Activated T-helper 17 cell treated with anti-CD3 and anti-CD28 coated beads, Interleukin-2, amount 50 U/mL, for 72 hours (primary cell): ENCODE measurements at places on chromosomes 4 and X. TPM values are rescaled to one million over a fixed set of nuclear protein-coding genes. Genes with fewer than 3 reads are reported as not detected.

Gene TRPC3
- total RNA-seq: 0.95 TPM

Gene MMGT1
- total RNA-seq: 17.7 TPM

GRCh38 chr4:106624671-106625070 lies 256.1 kb upstream of the GIMD1 start:
- no peak overlapping the region for H3K27ac ChIP-seq
- no peaks in the 10 kb centered on the region for H3K27me3 ChIP-seq
- H3K36me3 ChIP-seq: no peaks in the 10 kb centered on the region
- no peak for ATAC-seq
- H3K4me3 ChIP-seq: no peak overlapping the region

GRCh38 chr4:98148856-98149255 lies 5.6 kb upstream of the STPG2 start:
- no peaks in the 10 kb centered on the region for H3K27me3 ChIP-seq
- no peaks in the 10 kb centered on the region for H3K36me3 ChIP-seq
- no peak overlapping the region for H3K4me3 ChIP-seq
